ENCODE measurements at places on chromosomes 5 and 9.

- no peak for DNase-seq
These were observed 74.0 kb downstream of the NSG2 start for GRCh38 chr5:174119468-174119881.

DNA sequence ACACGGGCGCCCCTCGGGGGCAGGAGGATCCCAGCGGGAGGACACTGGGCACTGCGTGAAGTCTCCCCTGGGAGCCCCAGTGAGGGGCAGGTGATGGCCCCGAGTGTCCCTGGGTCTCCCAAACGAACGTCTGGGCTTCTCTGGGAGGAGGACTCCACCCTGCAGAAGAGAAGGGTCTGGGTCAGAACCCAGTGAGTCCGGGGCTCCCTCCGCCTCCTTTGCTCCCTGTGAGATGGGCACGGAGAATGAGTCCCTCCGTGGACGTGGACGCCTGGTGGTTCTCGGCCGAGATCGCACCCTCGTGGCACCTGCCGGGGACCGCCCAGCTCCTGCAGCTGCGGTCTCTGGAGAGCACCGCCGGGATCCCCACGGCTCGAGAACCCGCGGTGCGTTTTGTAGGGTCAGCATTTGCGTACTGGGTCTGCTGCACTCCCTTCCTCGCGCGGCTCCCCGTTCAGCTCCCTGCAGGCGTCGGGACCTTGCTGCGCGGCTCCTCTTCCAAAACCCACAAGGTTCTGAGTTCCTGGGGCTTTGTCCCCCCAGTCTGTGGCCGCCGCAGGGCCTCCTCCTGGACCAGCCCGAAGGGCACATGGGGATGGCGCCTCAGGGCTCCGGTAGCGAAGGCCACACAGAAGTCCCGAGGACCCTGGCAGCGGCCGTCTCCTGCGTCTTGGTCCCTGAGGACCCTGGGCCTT lies 10.2 kb upstream of the CEP72 start:
- DNase-seq = no peak

- DNase-seq = no peak
These were observed 709 bp upstream of the SYNPO start for GRCh38 chr5:150639751-150640150.

- DNase-seq = no peak
These were observed 179.7 kb downstream of the HSD17B3 start for GRCh38 chr9:96122282-96122681.

DNA sequence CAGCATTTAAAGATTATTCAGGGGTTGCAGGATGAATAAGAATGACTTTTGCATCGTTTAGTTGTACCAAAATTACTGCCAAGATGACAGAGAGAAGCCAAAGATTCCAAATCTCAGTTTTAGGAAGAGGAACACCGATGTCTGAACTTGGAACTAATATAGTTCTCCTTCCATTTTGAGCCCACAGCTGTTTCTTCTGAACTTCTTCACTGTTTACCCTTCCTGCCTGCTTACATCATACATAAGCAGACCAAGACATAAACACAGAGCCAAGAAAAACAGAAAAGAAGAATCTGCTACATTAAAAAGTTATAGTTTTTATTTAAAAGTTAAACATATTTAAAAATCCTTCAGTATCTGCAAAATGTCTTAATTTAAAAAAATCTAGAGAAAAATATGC lies 146.9 kb upstream of the RAPGEF1 start:
- DNase-seq = no peak

DNA sequence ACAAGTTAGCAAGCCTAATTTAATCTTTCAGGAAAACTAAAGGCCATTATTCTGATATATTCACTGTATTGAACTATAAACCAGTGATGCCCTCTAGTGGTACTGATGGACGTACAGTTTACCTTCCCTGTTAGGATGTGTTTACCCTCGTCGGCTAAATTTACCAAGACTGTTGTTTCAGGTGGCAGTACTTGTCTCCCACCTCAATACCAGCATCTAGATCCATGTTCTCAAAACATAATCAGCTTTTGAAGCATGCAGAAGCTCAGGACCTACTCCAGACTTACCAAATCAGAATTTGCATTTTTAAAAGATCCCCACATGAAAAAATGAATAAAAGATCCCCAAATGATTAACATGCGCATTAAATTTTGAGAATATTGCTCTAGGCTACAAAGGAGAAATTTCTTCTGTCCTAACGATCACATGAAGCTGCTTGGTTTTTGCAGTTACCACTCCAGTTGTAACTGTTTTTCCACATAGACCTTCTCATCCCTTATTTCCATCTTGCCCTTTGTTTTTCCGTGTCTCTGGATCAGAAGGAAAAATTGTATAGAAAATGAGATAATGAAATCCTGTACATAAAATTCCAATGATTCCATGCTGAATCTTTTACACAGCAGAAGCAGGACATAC lies 3.2 kb upstream of the BAAT start:
- peak; percentile 7 for DNase-seq

DNA sequence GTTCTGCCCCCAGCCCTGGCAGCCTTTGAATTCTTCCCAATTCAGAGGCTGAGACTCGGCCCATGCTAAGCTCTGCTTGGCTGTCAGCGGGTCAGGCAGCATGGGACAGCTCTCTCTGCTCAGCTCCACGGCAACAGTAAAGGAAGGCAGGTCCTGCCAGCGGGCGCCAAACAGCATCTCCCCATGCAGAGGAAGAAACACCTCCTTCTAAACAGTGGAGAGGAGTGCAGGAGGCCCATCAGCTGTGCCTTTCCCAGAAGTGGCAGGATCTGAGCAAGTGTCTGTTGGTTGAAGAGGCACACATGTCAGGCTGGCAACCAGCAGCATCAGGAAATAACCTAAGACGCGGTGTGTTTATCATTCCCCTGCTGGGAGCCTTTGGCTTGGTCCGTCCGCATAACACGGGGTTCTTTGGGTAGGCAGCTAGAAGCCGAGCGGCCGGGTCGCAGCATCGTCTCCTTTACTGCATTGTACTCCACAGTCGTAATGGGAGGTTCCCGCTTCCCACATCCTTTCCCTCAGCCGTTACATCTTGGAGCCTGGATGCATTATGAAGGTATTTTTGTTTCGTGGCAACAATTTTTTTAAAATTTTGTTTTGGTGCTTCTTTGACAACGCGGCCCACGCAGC lies 42.7 kb upstream of the NCS1 start:
- DNase-seq = no peak

GRCh38 chr5:110018509-110018908 lies 328.8 kb downstream of the MAN2A1 start:
- DNase-seq = no peak

DNA sequence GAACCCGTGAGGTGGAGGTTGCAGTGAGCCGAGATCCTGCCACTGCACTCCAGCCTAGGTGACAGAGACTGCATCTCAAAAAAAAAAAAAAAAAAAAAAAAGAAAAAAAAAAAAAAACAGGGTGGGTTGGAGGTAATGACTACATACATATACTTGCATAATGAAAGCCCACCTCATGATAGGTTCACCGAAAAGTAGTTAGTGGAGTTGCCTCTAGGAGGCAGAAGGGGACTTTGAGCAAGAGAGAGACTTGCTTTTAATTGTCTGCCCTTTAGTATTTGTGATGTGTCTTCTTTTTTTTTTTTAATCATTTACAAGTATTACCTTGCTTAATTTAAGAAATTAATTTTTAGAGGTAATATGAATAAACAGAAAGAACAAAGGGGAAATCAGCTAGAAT lies 99.8 kb downstream of the PPARGC1B start:
- no peak for DNase-seq

DNA sequence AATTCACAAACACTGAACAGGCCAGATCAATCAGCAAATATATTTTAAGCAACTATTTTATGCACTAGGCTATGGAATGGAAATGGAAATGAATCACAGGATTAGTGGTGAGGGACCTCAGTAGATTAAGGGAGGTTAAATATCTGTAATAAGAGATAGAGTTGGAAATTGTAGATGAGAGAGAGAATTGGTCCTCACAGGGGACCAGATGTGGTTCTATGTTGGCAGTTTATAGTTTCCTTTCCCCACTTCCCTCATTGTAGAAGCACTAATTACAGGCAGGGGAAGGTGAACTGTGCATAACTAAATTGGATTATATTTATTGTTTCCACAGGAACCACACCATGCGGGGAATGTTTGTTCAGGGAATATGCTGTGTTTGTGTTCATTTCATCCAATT lies 496.2 kb downstream of the ARHGEF28 start:
- no peak for DNase-seq

DNA sequence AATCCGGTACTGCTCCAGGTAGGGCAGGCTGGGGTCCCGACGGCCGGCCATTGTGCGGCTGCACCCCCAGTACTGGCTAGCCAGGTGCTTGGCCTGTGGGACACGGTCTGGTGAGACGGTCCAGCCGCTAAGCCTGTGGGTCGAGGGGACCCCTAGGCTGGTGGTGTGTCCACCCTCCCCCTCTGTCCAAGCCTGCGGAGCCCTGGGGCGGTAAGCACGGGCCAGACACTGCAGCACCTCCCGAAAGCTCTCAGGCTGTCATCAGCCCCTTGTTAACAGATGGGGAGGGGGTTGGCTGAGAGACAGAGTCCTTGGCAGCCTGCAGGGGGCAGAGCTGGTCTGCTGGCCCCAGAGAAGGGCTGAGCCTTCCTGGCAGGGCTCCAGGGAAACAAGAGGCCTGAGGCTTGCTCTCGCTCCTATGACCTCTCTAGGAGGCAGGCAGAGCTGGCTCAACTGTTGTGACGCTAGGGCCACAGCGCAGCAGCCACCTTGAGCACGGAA lies 11.8 kb upstream of the MRNIP start:
- DNase-seq = no peak

DNA sequence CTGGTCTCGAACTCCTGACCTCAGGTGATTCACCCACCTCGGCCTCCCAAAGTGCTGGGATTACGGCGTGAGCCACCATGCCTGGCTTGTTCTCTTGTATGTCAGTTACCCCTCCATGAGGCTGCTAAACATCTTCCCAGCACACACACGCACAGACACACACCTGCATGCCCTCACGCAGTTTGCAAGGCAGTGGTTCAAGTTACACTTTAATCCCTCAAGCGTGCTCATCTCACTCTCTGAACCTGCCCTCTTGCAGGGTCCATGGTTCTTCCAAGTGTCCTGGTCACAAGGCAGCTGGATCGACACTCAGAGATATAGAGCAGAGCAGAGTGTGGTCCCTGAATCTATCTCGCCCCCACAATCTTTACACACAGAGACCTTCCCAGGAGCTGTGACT lies 34.1 kb upstream of the RUFY1 start:
- no peak for DNase-seq

DNA sequence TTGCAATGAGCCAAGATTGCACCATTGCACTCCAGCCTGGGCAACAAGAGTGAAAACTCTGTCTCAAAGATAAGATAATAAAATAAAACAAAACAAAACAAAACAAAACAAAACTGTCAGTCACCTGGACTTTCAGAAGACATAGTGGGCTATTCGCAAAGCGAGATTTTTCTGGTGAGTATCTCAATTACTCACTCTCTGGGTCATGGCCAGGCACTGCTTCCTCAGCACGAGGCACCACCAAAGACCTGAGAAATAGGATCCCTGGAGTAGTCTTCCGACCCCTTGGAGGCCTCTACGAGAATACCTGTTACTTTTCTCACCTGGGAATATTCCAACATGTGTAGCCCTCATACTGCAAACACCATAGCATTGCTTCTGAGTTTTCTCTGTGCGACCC lies 201.7 kb upstream of the ZNF618 start:
- no peak for DNase-seq

DNA sequence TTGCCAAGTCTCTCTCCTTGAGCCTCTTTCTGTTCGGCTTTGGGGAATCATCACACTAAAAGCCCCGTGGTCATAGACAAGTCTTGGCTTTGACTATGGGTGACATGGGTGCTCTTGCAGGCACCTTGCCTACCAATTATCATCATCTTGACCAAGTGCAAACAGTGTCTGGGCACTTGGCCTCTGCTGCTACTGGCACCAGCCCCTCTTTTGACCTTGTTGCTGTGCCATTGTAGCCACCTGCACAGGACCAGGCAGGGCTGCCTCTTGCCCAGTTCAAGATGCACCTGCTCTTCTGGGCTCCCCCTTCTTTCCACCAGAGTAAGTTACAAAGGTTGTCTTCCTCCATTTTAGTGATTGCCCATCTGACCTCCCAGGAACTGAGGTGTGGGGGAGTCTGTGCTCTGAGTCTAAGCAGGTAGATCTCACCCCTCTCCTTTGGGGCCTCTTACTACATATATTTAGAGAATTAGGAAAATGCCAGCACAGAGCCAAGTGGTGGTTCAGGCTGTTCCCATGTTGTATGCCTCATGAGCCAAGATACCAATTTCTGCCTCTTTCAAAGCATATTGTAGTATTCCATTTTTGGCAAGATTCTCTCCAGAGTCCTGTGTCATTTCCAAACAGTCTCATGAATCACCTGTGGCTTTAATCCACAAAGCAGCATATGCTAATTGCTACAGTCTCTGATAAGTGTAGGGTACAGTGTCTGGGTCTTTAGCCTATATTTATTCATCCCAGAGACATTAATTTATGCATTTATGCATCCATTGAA lies 142.9 kb upstream of the DAP start:
- no peak for DNase-seq

GRCh38 chr9:101639311-101639710 lies 44.5 kb upstream of the PPP3R2 start:
- no peak for DNase-seq

GRCh38 chr9:118674942-118675341 lies 694.3 kb downstream of the BRINP1 start:
- DNase-seq = no peak

DNA sequence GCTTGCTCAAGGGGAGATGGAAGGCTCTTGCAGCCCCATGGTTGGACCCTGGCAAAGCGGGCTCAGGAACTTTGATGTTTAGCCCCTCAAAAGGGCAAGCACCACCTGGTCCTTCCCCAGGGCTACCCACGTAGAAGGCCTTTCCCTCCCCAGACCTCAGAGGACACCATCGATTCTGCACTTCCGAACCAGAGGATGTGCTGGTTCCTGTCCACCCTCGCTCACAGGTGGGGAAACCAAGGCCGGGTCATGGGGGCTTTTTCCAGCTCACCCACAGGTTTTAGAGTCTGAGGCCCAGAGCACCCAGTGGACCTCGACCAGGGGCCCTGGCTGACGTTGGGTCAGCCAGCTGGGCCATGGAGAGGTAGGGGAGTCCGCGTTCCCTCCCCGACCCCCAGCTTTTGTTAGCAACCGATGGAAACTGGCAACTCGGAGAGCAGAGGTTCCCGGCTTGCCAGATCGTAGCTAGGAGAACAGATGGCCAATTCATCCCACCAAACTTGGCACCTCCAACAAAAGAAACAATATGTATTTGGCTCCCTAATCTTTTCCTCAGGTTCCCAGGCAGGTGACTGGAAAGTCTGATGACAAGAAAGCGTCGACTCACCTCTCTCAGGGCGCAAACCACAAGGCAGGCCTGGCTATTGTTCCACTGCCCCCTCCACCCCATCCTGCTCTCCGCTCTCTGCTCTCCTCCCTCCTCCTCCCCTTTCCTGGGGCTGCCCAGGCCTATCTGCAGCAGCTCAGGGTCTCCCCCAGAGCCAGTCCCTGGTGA lies 167.6 kb upstream of the SMIM23 start:
- no peak for DNase-seq
